ENCODE measurements at places on chromosomes 5 and 9.

DNA sequence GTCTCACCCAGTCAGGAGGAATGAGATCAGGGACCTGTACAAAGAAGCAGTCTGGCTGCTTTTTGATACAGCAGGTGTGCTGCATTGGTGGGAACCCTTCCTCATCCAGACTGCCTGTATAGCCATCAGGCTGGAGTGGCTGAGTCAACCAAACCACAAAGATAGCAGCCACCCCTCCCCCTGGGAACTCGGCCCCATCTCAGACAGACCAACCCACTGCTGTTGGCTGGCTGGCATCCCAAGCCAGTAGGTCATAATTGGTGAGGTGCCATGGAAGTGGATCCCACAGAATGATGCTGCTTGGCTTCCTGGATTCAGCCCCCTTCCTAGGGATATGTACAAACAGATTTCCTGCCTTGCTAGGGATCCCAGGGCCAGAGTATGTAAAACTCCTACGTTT is 60.9 kb downstream of the YTHDC2 start:
- peak; percentile 87 for DNase-seq

DNA sequence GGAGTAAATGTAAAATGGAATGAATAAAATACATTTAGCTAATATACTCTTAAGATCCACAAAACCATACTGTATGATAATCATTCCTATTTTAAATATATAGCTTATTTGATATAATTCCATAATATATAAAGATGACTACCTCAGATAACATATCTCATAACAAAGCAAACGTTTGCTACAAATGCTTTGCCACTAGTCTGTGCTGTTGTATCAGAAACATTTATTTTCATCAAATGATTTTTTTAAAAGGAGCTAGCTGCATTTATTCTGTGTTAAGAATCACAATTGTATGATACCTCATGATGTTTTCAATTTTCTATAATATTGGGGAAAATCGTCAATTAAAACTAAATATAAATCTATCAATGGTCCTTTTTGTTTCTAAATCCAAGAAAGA is 567.2 kb downstream of the PTPRD start:
- DNase-seq, result no peak

DNA sequence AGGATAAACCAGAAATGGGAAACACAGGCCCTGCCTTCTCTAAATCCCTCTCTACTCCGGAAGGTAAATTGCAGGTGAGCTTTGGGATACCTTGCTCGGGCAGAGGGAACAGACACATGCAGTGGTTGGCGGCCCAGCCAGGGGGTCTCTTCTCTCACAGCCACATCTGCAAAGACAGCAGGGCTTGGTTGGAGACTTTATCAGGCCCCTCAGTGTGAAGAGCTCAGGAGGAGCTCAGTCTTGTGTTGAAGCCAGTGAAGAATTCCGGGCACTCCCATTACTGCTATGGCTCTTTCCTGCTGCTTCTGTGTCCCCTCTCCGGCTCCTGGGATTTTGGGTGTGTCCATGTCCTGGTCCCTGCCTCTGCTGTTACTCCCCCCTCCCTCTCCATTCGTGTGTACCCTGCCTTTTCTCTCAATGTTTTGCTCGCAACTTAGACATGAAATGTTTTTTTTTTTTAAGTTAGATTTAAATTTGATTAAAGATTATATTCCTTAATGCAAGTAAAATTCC is 99.8 kb downstream of the TRIO start:
- no peak for DNase-seq

- no peak for DNase-seq
Measured at GRCh38 chr9:87694236-87694755, 31.6 kb upstream of the CTSL start.

DNA sequence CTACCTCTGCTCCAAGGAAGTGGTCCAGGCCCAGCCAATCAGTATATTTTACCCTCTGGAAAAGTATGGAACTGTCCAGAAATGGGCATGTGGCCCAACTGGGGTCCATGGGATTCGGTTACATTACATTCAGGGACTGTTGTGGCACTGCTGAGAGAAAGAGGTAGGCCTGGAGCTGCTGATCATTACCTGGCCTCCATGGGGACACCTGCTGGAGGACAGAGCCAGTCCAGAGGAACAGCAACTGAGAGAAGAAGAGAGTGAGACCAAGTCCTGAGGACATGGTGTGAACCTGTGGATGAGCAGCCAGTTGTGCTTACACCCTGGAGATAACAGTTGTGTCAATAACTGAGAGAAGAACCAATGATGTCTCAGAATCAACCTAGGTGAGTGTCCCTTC is 48.2 kb downstream of the HMHB1 start:
- no peak for DNase-seq

GRCh38 chr9:17057729-17058128 is 77.1 kb upstream of the CNTLN start:
- no peak for DNase-seq

DNA sequence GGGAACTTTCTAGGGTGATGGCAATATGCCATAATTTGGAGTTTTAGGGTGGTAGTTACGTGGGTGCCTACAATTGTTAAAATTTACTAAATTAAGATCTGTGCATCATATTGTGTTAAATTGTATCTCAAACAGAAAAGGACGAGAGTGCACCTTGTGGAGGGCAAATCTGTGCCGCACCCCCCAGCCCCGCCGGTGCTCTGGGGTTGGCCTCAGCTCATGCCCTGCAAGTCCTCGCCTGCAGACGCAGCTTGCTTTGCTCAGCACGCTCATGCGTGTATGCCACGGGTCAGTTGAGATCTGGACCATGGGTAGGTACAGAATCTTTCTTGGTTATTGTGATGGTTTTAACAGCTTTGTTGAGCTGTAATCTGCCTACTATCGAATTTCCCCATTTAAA is 33.7 kb upstream of the FCN1 start:
- DNase-seq, result no peak

DNA sequence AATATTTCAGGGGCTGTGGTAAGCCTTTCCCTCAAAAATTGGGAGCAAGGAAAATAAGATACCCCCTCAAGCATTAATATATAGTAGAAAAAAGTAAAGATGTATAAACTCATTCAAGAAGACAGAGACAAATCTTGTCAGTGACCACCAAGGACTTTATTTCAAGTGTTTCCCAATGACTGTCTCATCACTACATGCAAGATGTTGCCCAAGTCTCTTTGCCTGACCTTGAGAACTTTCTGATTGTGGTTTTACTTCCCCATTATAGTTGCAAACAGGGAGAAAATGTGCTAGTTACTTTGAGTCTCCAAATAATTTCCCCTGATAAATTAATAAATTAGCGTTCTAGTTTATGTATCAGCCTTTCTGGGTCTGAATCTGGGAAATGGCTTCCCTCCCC is 4.0 kb upstream of the SLC46A2 start:
- DNase-seq, result no peak

GRCh38 chr5:137146402-137146890 is 352.7 kb downstream of the SPOCK1 start:
- peak; percentile 79 for DNase-seq

- no peak for DNase-seq
Measured at GRCh38 chr9:123354806-123355508, 1.0 kb upstream of the CRB2 start.

DNA sequence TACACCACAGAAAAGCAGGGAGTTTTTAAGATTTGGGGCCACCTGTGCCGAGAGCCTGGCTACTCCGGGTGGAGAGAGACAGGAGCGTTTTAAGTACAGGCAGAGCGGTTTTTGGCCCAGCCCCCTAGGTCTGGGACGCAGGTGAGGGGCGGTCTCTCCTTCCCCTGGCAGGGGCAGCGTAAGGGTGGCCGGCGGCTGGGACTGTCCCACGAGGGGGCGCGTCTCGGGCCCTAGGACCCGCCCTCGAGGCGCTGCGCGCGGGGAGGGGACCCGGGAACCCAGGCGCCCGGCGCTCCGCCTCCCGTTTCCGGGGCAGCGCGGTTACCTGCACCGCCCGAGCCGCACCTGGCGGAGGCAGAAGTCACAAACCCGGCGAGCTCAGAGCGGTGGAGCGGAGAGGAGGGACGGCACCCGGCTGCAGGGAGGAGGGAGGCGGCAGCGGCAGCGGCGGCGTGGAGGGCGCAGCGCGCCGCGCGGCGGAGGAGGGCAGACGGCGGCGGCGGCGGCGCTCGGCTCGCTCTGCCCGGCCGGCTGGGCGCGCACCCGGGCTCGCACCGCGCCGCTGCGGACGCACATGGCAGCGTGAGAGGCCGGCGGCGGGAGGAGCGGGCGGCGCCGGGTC is at the start of gene WWC1:
Gene WWC1, plus strand, starts transcription at position 304 of the 622 bp plus-strand sequence. CDS start 508 bp downstream, outside the sequence.
- DNase-seq, result no peak

DNA sequence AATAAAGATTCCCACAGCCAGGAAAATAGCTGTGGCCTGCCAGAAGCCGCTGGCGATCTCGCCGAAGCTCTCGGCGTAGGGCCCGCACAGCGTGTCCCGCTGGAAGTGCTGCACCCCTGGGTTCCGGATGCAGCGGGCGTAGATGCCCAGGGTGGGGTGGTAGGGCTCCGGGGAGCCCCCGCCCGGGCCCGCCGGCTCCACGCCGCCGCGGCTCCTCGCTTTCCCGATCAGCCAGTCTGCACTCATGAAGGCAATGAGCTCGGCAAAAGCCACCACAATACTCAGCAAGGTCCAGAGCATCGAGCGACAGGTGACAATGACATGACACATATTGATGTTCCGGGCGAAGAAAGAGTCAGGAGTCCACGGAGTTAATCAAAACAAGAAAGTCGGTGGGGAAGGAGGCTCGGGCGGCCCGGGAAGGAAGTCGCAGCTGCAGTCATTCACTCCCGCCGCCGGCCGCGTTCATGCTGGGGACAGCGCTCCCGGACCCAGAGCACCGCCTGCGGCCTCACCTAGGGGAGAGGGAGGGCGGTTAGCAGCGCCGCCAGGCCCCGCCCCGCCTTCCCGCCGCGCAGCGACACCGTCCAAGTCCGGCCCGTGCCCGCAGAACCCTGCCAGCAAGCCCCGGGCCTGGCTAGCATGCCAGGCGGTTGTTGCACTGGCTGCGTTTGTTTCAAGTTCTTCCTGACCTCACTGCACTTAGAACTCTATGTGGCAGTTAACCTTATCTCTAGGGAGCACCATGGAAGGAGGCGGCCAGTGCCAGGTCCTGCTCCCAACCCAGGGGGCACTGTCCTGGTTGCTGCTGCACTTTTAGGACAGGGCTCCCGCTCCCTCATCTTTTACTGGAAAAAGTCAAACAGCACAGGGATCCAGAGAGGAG is 138.4 kb downstream of the LHFPL2 start:
- peak; percentile 82 for DNase-seq

GRCh38 chr9:130022566-130023143 is 20.3 kb downstream of the FNBP1 start:
- no peak for DNase-seq
